ENCODE measurements at places on chromosomes 11 and 22.
A peak's percentile ranks its signal among the peaks of the same experiment; 100 is the strongest.

- no peak for DNase-seq
These were observed 101.6 kb upstream of the AKIP1 start for GRCh38 chr11:8809241-8809938.

GRCh38 chr22:30535182-30535581 lies 11.4 kb downstream of the SEC14L6 start:
- DNase-seq = no peak

DNA sequence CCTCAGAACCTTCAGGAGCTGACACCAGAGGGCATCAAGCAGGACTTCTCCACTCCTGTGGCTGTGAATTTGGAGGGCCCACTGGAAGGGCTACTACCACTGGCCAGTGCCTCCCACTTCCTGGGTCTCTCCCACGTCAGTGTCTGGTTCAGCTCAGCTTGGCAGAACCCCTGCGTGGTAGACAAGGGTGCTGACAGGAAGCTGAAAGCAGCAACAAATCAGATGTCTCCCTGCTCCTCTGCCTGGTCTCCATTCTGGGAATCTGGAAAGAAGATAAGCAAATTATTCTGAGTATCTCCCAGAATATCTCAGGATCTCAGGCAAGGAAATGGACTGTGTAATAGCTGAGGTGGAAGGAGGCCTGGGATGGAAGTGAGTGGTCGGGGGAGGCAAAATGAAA lies 61.5 kb downstream of the TMPRSS5 start:
- no peak for DNase-seq

DNA sequence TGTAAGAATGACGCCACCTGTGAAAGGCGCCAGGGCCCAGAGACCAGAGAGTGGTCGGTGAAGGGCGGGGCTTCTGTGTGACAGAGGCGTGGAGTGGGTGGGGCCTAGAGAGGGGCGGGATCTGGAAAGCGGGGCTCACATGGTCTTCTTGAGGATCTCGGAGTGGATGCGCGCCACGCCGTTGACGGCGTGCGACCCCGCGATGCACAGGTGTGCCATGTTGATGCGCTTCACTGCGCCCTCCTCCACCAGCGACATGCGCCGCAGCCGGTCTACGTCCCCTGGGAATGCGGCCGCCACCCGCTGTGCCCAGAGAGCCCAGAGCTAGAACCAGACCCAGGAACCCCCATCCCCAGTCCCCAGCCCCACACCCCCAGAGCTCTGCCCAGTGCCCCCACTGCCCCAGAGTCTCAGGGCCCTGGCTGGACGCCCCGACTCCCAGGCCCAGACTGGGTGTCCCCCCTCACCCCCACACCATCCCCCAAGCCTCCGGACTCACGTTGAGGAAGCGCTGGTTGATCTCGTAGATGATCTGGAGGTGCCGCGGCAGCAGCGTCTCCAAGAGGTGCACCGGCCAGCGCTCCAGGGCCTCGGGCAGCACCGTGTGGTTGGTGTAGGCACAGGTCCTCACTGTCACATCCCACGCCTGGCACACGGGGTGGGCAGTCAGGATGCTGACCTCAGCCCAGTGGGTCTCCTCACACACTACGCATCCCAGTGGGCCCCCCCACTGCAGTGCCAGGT lies 6.2 kb downstream of the PYGM start:
- DNase-seq = no peak

GRCh38 chr11:117638911-117639543 lies 158.0 kb downstream of the DSCAML1 start:
- no peak for DNase-seq

- no peak for DNase-seq
These were observed 174.4 kb upstream of the NARS2 start for GRCh38 chr11:78748918-78749690.

DNA sequence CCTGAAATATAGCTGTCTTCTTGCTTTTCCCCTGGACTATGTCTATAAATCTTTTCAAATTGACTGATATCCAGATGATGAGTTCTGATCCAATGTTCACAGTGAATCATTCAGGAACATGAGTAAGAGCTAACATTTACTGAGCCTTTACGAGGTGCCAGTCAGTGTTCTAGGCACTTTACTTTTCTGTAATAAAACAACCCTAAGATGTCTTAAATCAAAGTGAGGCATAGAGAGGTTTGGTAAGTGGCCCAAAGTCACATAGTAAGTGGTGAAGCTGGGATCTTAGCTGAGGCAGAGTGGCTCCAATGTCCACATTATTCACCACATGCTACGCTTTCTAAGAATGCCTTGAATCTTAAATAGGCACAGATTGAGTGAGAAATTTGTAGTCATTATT lies 79.9 kb upstream of the OR4C15 start:
- DNase-seq = no peak

- DNase-seq = peak; percentile 36
These were observed 29.6 kb downstream of the RTN4R start for GRCh38 chr22:20238536-20238900.

GRCh38 chr11:132453406-132453805 lies 1078.9 kb downstream of the OPCML start:
- no peak for DNase-seq

DNA sequence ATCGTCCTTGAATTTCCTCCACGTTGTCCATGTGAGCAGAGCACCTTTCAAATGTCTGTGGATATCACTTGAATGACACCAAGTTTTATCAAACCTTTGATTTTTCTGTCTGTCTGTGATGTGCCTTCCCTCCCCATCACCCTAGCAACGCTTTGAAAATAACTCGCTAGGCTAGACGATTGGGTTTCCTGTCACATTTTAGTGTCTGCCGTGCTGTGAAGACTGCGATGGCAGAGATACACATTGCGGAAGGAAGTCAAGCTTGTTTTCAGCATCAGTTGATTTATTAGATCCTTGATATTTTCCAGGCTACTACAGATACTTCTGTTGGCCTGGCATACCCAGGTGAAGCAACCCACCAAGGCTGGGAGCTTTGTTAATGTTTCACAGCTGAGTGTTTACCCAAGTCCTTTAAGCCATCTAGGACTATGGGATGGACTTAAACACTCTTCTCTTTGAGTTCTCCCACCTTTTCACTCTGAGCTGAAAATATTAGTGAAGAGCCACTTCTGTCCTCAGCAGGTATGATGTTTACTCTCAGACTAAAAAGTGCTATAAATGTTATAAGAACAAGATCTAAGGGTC lies 93.6 kb upstream of the CD44 start:
- no peak for DNase-seq

GRCh38 chr11:125376856-125377255 lies 119.2 kb downstream of the FEZ1 start:
- DNase-seq = no peak

DNA sequence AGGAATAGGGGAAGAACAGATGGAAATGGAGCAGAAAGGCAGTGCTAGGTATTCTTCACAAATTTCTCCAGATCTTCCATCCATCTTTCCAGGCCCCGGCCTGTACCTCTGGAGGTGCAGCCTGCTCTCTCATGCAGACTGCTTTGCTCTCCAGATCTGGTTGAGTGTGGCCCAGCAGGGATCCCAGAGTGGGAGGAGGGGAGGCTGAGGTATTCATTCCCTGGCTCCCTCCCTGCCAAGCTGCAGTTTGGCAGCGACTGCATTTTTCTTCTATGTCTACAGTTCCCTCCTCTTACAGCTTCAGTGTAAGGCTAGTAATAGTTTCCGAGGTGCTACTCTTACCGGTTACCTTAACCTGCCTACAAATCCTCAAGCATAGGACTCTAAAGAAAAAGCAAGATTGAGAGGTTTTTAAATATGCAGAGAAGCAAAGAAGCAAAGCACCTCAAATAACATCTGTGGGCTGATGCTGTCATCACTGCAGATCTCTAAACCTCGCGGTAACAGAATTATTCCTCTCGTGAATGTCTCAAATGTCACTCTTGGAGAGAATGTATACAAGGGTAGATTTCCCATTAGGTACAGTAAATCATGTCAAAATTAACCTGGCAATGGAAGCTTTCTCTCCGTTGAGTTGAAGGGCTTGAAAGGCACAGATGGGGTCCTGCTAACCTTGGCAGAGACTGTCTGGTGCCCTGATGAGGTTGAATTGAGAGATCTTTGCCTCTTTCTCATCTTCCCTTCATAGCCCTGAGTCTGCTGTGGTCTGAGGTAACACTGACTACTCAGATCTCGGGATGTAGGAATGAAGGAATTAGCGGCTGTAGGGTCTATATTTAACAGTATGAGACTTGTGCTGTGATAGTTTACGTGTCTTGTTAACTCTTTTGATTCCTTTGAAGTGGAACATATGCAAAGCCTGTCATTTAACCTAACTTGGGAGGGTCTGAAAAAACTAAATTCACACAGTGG lies 297.9 kb upstream of the C11orf87 start:
- DNase-seq = no peak

- peak; percentile 65 for DNase-seq
These were observed 28.8 kb downstream of the TBC1D22A start for GRCh38 chr22:46791201-46791731.

DNA sequence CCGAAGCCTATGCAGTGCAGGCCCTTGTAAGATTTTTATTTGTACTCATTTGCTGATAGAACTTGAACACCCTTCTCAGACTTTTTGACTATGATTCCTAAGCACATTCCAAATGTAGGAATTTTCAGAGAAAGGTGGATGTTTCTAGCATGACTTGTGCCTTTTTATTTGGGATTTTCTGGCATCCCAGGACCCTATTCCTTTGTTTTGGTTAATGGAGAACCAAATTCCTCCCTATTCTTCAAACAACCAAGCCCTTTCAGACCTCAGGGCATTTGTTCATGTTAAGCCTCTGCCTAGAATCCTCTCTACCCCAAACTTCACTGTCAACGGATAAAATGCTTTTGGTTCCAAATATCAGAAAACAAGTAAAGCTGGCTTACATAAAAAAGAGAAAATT lies 371.1 kb downstream of the DDX10 start:
- DNase-seq = no peak

DNA sequence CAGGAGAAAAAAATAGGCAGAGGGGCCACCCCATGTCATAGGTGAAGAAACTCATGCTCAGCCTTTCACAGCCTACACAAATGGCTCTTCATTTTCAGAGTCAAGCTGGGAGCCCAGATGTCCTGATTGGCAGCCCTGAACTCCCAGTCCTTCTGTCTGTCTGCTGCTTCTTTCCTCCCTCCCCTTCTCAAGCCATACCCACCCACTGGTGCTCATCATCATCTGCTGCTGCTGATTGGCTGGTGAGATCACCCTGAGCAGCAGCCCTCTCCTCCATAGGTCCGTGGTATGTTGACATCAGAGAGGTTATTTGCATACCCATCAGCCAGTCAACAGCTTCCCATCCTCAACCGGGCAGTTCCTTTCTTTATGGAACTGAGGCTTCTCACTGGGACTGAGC lies 46.1 kb upstream of the PRDM11 start:
- DNase-seq = no peak

- no peak for DNase-seq
These were observed 4.0 kb downstream of the DSCAML1 start for GRCh38 chr11:117792992-117793391.

GRCh38 chr11:109854731-109855130 lies 238.5 kb upstream of the ZC3H12C start:
- no peak for DNase-seq

- DNase-seq = no peak
These were observed 1.7 kb upstream of the TXNRD2 start for GRCh38 chr22:19943082-19944026.

DNA sequence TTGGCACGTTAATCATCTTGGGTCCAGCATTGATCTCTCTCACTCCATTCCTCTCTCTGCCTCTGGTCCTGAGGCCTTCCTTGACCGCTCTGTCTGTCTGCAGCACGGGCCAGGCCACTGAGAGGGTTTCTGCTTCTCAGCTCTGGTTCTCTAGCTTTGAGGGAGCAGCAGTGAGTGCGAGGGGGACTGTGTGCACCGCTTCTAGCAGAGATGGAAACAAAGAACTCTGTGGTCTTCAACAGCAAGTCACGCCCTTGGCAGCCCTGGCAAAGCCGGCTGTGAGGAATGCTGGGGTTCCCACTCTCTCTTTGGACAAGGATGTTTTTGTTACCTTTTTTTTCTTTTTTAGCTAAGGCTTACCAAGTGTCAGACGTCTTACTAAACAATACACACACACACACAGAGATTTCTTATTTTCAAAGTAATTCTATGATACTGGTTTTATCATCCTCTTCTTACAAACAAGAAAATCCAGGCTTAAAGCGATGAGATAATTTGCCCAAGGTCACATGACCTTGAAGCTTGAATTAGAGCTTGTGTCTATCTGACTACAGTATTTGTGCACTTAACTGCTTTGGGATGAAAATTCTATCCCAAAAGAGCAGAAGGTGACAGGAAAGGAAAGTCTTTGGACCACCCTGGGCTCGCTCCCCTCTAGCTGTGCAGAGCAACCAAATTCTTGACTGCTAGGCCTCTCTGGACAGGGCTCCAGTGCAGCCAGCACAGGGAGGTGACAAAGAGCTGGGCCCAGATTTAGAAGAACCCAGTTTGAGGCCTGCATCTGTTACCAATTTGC lies 293.2 kb downstream of the NTM start:
- no peak for DNase-seq

DNA sequence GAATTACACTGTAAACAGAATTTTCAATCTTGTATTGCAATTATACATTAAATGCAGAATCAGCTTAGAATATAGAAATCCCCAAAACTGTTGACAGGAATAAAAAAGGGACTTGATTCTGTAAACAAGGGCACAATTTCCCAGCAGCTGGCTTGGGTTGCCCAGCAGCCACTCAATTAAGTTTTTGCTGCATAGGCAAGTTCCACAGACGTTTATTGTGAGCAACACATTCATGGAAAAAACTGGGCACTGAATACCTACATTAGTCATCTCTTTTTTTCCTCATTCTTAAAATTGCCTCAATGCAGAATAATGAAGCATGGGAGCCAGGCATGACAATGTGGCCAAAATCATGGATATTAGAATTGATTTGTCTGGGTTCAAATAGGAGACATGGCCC lies 421.8 kb upstream of the ANO5 start:
- DNase-seq = no peak

GRCh38 chr22:37169406-37169805 lies 18.6 kb downstream of the C1QTNF6 start:
- no peak for DNase-seq

GRCh38 chr11:43879789-43880639 lies 617 bp upstream of the ALKBH3 start:
- no peak for DNase-seq

DNA sequence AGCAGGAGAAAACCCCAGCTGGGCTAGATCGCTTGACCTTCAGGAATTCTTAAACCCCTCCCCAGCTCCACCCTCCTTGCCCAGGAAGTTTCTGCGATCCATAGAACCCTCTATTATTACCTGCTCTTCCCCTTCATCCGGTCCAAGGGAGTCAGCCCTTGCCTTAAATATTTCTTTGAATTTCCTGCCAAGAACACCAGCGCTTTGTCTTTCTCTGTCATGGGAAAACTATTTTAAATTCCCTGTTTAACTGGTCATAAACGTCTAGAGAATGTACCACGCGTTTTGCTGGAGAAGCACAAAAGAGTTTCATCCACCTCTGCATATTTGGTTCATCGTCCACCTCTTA lies 496 bp upstream of the TRAF6 start:
- no peak for DNase-seq
